ENCODE measurements at places on chromosomes 4 and X.

DNA sequence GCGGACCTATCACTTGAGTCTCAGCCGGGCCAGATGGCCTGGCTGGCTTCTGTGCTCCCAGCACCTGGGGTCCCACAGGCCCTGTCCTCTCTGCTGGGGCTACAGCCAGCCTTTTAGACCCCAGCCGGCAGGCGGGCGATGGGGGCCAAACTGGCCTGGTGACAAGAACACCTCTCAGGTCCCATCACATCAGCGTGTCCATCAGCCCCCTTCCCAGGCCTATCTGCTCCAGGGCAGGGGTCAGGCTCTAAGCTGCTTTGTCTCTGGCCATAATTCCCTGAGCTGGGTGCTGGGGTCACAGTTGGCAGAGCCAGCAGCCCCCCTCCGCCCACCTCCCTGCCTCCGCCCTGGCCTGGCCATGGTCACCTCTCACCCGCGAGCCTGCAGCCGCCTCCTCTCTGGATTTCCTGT is 77.7 kb downstream of the PPP2R2C start:
- DNase-seq: no peak

- no peak for DNase-seq
Observed at GRCh38 chrX:26215869-26216268, at the start of gene MAGEB5. MAGEB5 (plus strand) TSS chrX:26216169; CDS start chrX:26217302, 1,133 bp downstream.

GRCh38 chrX:105211066-105211575 is 9.4 kb downstream of the TEX13A start:
- no peak for DNase-seq

- DNase-seq: no peak
Observed at GRCh38 chr4:147773261-147774184, 41.6 kb downstream of the ARHGAP10 start.

GRCh38 chr4:143203577-143203976 is 18.9 kb downstream of the USP38 start:
- no peak for DNase-seq

DNA sequence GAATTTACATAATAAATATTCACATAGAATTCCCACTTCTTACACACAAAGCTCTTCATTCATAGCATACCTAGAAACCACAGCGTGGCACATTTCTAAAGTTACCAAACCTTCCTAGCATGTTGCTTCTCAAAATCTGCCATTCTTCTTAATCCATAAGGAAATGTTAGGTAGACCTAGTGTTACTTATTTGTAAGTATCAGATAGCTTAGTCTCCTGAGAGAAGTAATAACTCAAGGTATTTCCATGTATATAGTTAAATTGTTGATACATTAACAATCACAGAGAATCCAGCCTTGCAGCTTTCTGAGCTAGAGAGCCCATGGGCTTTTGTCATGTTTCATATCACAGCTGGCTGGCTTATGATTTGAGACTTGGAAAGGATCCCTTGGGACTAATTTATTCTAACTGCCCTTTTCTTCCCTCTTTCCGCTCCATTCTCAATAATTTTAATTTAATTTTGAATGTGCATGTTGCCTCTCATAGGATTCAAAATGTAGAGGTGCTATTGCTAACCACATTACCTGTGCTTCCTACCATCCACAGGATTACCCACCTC is 17.6 kb downstream of the SH3RF1 start:
- no peak for DNase-seq

- no peak for DNase-seq
Observed at GRCh38 chrX:119375561-119375960, 23.6 kb upstream of the SLC25A43 start.

GRCh38 chr4:1579001-1579900 is 104.9 kb downstream of the FAM53A start:
- no peak for DNase-seq

GRCh38 chr4:33561259-33561658 is 2683.1 kb downstream of the ARAP2 start:
- no peak for DNase-seq

GRCh38 chr4:184282251-184282713 is 64.6 kb upstream of the ENPP6 start:
- no peak for DNase-seq

GRCh38 chrX:802846-803245 is 172.3 kb downstream of the SHOX start:
- DNase-seq: no peak

DNA sequence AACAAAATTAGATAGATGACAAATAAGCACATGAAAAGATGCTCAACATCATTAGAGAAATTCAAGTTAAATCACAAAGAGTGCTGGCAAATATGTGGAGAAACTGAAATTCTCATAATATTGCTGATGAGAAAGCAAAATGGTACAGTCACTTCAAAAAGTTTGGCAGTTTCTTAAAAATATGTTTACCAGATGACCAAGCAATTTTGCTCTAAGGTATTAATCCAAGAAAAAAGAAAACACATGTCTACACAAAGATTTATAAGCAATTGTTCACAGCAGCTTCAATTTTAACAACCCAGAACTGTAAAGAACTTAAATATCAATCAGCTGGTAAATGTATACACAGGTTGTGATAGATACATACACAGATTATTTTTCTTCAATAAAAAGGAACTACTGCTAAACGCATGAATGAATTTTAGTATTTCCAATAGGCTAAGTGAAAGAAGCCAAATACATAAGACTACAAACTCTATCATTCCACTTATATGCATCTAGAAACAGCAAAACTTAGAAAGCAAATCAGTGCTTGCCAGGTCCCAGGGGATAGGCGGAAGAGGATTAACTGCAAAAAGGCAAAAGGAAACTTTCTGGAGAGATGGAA is 11.7 kb downstream of the OTUD4 start:
- DNase-seq: no peak
